ENCODE measurements at places on chromosomes 2 and 18.

DNA sequence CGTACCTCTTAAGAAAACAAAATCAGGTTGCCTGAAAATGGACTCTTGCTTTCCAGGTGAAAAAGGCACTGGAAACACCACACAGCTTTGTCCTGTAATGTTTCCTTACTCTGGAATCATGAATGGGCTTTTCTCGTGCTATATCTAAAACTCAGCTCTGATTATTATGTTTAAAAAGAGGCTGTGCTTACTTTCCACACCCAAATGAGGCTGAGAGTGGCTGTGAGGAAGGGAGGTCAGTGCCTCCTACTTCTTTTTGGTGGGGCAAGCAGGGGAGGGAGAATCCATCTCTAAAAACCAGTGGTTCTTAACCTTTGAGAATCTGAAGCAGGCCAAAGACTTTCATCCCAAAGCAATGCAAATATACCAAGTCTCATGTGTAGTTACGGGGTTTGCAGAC, 148.6 kb downstream of the FAM210A start:
- peak overlapping the region; percentile 68 for H3K4me3 ChIP-seq
- H3K36me3 ChIP-seq: peaks cover 10% of the 10 kb centered on the region
- H3K27ac ChIP-seq: peak overlapping the region; percentile 97

- no peak for DNase-seq
- H3K27ac ChIP-seq: no peak overlapping the region
- H3K4me3 ChIP-seq: no peak overlapping the region
Observed at GRCh38 chr2:583666-584065, 93.5 kb downstream of the TMEM18 start.

- H3K27me3 ChIP-seq: no peaks in the 10 kb centered on the region
- no peak overlapping the region for H3K4me3 ChIP-seq
- no peaks in the 10 kb centered on the region for H3K4me1 ChIP-seq
Observed at GRCh38 chr2:21231985-21232384, 108.2 kb downstream of the TDRD15 start.

DNA sequence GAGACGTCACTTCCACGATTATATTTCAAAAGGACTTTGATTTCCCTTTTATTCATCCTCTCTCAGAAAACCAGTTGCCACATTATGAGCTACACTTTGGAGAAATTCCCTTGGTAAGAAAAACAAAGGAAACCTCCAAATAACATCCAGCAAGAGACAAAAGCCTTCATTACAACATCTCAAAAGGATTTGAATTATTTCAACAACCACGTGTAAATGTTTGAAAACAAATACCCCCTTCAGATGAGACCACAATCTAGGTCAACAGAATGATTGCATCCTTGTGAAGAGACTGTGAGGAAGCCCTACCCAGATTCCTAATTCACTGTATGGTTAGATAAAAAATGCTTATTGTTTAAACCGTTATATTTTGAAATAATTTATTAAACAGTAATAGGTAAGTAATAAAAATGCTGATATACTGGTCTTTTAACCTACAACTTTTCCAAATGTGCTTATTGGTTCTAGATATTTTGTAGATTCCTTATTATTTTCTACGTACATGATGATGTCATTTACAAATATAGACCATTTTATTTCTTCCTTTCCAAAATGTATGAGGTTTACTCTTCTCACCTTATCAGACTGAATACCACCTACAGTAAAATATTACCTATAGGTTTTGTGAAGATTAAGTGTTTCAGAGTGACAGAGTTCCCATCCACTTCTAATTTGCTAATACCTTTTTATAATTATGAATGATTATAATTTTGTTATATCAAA, 922.7 kb upstream of the CHAC2 start:
- no peak for DNase-seq
- no peak overlapping the region for H3K4me3 ChIP-seq
- no peaks in the 10 kb centered on the region for H3K27me3 ChIP-seq

Measured in activated CD8-positive, alpha-beta memory T cell treated with anti-CD3 and anti-CD28 coated beads, Interleukin-2, amount 10 ng/mL, durations not matched to agents 7 days and 5 days (primary cell).